ENCODE measurements at places on chromosomes 7 and 10.

- no peak for DNase-seq
Measured at GRCh38 chr7:158013085-158013668, 574.4 kb downstream of the PTPRN2 start.

DNA sequence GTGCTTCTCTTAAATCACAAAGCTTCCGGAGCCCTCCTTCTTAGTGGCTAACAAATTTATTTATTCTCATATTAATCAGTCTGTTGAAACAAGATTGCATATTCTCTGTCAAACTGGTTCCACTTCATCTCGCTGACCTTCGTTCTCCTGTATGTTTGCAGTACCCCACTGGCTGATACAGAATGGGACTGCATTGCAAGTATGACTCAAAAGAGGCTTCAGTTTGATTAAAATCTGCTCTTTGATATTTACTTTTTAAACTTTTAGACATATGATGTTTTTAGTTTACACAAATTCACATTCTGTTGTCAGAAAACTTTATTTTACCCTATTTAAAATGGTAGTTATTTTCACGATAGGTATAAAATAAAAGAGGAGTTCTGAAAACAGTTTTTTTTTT is 14.3 kb upstream of the ARHGAP12 start:
- no peak for DNase-seq

DNA sequence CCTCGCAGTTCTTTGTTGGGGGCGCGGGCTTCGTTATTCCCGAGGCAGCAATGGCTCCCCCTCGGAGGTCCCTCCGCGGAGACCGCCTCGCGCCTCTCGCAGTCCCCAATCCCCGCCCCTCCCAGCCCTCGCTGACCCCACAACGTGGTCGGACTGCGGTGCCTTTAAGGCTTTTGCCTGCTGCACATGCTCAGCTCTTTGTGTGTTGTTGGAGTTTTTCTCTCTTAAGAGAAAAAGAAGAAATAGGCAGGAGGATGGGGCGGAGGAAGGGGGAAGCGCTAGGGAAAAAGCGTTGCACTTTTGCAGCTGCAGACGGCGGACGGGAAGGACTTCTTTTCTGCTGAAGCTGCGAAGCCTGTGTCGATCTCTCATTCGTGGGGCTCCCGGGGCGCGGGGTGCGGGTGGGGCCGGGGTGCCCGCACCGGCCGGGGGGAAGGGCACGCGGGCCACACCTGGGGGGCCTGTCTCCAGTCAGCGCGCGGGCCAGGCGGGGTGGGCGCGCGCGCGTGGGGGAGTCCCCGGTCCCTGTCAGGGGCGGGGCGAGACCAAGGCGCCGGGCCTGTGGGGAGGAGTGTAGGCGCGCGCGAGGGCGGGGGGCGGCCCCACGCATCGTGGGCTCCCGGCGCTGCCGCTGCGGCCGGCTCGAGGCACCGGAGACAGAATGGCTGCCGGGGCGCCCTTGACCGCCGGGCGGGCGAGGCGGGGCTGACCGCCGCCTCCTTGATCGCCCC is 445 bp upstream of the ATRNL1 start:
- DNase-seq, result no peak

DNA sequence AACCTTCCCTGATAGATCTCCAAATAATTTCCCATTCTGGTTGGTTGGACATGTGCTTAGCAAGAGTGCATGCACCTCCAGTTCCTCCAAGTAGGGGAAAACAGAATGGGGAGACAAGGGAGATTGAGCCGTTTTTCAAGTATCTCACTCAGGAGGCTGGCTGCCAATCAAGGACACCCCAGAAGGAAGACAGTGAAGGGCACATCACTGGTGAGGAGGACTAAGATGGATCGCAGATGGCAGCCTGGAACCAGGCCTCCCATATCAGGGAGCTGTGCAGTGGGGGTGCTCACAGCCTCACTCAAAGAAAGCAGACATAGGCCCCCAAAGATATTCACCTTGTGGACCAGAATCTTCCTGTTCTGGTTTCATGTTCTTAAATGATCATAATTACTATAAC is 31.2 kb downstream of the PTPRZ1 start:
- DNase-seq, result no peak

GRCh38 chr7:3732395-3733005 is 431.4 kb downstream of the SDK1 start:
- no peak for DNase-seq

DNA sequence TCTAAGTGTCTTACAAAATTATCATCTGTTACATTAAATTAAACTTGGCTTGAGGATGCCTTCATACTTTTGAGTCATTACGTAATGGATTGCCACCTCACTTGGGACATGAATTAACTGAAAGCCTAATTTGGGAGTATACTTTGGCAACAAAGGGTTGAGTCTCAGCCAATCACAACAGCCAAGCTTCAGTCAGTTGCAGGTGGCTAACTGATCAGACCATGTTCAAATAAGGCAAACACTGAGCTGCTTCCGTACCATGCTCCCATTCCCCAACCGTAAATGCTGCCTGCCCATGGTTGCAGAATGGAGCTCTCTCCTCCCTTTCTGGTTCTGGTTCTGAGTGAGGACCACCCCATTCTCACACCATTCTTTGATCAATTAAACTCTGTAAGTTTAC is 92.9 kb upstream of the STK17A start:
- DNase-seq, result no peak

DNA sequence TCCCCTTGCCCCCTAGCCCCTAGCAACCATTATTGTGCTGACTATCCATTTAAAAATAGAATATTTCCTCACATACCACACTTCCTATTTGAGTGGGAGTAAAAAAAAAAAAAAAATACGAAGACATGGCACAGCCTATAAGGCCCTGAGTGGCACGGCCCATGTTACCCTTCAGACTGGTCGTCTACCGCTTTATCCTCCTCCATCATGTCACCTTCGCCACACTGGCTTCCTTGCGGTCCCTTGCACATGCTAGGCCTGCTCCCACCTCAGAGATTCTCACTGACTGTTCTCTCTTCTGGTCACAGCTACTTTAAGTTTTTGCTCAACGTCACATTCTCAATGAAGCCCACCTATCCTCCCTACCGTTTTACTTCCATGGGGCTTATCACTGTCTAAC is 130.3 kb downstream of the ATE1 start:
- DNase-seq, result no peak
